ENCODE measurements at places on chromosomes 2 and 18. TPM values are rescaled to one million over a fixed set of nuclear protein-coding genes. Genes with fewer than 3 reads are reported as not detected.

DNA sequence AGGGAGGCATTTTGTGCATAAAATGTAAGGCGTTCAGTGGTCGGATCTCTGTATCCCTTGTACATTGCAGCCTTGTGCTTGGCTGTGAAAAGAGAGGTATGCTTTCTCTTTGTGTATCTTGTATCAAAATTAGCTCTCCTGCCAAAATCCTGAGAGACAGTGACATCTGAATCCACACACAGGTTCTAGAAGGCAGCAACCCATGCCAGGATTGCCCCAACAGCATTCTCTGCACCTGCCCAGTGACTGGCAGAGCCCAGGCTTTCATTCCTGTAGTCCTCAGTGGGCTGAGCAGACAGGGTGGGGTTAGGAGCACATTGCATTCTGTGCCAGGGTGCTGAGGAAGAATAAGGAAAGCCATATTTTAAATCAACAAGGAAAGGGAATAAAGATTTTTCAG lies 740.3 kb upstream of the RAB6C start:
- no peak for DNase-seq

GRCh38 chr18:41021089-41021488 lies 933.9 kb upstream of the PIK3C3 start:
- no peak for DNase-seq

DNA sequence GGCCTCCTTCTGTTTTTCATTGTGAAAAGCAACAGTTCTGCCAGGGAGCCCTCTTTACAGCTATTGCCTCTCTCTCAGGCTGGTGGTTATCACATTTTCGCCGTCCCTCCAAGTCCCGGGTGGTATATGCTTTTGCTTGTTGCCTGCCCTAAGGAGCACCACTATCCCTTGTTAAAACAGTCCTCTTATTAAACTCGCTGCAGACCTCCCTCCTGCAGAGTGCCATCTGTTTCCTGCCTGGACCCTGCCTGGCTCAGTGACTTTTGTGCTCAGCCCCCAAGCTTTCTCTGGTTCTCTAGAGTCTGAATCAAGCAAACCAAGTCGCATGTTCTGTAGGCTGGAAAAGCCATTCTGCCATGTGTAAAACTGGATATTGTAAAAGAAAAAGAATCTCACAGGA lies 72.1 kb upstream of the FHL2 start:
- DNase-seq: no peak

DNA sequence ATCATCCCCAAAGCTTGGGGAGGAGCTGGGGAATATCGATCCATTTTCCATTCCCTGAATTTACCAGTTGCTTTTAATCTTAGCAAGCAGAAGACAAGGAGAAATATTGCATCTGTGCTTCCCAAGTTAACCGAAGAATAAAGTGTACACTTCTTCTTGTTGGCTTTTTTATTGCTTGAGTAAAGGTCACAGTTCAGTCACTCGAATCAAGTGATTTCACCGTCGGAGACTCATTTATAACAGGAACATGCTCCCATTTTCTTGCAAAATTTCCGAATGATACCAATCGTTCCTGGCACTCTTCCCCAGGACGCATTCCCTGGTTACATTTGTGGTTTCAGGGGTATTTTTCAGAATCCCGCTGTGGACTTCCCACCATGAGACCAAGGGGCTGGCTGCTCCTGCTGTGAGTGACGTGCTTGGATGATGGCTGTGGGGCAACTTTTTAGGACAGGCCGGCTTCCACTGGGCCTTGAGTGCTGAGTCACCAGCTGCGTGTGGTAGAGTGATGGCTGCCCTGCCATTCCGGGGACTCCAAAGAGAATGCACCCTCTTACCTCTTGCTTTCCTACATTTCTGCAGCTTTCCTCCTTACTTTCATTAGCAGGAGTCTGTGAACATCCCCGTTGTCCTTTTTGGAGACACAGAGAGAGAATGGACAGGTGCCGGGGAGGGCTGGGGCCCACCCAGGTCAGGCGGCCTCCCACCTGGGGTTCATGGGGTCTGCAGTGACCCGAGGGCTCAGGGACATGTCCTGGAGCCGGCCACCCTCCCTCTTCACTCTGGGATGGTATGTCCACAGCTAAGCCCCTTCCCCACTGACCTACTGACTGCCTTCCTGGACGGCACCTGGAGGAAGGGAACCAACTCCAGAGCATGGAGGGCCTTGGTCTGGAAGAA lies 60.7 kb upstream of the HDAC4 start:
- DNase-seq: peak; percentile 63

GRCh38 chr2:113212245-113213060 lies 38.7 kb downstream of the PSD4 start:
- no peak for DNase-seq

- no peak for DNase-seq
Observed at GRCh38 chr2:9594366-9595054, 36.3 kb downstream of the YWHAQ start.

GRCh38 chr2:188042412-188042811 lies 249.3 kb upstream of the GULP1 start:
- DNase-seq: no peak

GRCh38 chr18:24398540-24398939 lies 916 bp upstream of the OSBPL1A start:
- DNase-seq: peak; percentile 25

GRCh38 chr18:64614446-64614845 lies 465.6 kb upstream of the LINC00305 start:
- no peak for DNase-seq

DNA sequence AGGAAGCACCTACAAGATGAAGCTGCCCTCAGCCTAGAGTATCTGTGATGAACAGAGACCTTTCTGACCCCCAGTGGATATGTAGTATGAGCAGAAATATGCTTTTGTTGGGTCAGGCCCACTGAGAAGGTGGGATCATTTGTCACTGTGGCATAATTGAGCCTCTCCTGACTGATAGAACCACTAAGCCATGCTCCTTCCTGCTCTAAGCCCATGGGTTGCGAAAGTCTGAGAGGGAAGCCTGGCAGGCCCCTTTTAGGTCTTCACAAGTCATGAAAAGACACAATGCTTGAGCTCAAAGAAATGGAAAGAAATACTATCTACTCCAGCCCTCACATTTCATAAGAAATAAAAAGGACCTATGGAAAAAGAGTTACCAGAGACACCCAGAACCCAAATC lies 127.7 kb downstream of the TNS1 start:
- no peak for DNase-seq

DNA sequence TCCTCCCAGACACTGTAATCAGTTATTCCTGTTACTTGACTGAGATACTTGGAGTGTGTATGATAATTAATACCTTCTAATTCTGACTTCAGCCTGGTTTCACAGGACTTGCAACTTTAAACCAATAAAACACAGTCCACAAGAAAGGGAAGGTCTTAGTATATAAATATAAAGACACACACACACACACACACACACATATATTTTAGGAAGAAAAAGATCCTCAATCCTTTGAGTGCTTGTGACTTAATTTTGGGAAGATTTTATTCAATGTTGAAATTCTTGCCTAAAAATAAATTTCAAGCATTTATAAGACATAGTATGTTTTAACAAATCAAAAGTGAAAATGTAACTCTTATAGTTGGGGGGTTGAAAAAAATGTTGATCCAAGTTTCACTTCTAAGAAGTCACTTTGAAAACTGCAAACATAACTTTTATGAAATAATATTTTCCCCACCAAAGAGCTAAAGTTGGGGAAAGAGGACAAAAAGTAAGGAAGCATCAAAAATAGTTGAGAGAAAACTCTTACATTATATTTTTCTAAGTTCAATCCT lies 824 bp upstream of the VPS54 start:
- DNase-seq: no peak

GRCh38 chr2:198053776-198054175 lies 249.4 kb downstream of the PLCL1 start:
- no peak for DNase-seq

TWIST2 gene
- 38.6 TPM for total RNA-seq

SLC14A1 gene
- total RNA-seq: 15.7 TPM

FSHR gene
- not detected for total RNA-seq

GPR55 gene
- 0.30 TPM for total RNA-seq

PPM1B gene
- 40.2 TPM for total RNA-seq

Data from lower leg skin (tissue), 4 donors.